Progenitor cell of endocrine pancreas (in vitro differentiated cells): ENCODE measurements at places on chromosomes 2 and 18.

DNA sequence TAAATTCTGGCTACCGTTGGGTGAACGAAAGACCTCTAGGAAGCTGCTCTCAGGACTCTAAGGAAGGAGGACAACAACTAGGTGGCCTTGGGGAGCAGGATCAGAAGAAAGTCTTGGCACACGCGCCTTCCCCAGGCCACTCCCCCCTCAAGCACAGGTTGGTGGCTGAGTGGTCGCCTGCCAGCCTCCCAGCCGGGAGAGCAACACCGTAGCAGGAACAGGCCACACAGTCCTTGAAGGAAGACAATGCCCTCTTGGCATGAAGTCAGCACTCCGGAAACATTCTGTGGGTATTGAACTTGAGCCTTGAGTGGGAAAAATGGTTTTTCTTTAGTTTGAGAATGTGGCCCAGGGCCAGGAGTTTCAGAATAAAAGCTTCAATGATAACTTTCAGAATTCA lies 87.4 kb upstream of the AGAP1 start:
- no peaks in the 10 kb centered on the region for H3K27me3 ChIP-seq
- H3K36me3 ChIP-seq: no peaks in the 10 kb centered on the region
- H3K4me1 ChIP-seq: peaks cover 30% of the 10 kb centered on the region
- DNase-seq: no peak
- H3K4me3 ChIP-seq: no peak overlapping the region
- H3K27ac ChIP-seq: peak overlapping the region; percentile 91

DNA sequence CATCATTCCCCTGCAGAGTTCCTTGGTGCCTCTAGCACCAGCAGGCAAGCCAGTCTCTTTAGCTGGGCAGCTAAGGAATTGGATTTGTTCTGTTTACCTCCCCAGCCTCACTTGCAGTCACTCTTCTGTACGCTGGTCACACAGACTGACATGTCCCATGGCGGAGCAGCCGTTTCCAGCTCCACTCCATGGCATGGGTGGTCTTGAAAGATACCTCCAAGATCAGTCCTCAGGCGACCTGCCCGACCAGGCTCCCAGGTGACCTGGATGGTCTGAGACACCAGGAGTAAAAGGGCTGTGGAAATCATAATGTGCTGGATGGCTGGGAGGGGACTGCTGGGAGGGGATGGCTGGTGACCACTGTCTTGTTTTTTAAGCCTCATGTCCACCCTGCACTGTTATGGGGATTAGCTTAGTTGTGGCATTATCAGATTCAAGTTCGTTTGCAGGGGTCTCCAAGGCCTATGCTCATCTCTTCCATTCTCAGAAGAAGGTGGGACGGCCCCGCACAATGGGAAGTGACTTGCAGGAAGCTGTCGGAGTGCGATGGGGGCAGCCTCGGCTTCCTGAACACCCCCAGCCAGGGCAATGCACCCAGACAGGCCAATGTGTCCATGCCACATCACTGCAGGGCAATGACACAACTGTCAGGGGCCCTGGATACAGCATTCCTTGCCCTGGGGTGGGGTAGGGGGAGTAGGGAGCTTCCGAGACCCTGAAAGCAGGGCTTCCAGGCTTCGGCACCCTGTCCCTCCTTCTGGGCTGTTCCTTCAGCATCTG lies 156.1 kb upstream of the MYCN start:
- no peak overlapping the region for H3K4me3 ChIP-seq
- no peak for DNase-seq
- H3K27me3 ChIP-seq: peaks cover 76% of the 10 kb centered on the region
- H3K4me1 ChIP-seq: peaks cover 13% of the 10 kb centered on the region
- H3K36me3 ChIP-seq: no peaks in the 10 kb centered on the region
- no peak overlapping the region for H3K27ac ChIP-seq

GRCh38 chr2:72833084-72833714 lies 7.4 kb upstream of the EXOC6B start:
- H3K4me1 ChIP-seq: peaks cover 5% of the 10 kb centered on the region
- H3K27ac ChIP-seq: no peak overlapping the region
- no peaks in the 10 kb centered on the region for H3K36me3 ChIP-seq
- DNase-seq: no peak
- H3K4me3 ChIP-seq: no peak overlapping the region

DNA sequence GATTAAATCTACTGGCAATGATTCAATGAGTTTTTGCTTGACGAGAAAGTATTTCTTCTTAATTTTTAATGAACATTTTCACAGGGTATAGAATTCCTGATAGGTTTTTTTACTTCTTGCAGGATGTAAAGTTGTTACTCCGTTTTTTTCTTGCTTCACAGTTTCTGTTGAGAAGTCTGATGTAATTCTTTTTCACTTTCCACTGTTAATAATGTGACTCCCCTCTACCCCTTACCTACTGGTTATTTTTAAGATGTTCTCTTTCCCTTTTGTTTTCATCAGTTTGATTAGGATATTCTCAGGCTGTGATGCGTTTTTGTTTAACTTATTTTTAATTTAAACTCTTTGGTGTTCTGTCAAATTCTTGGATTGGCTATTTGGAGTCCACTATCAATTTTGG lies 933.9 kb upstream of the PIK3C3 start:
- no peak overlapping the region for H3K27ac ChIP-seq
- H3K4me3 ChIP-seq: no peak overlapping the region
- H3K36me3 ChIP-seq: no peaks in the 10 kb centered on the region
- no peak for DNase-seq
- no peaks in the 10 kb centered on the region for H3K27me3 ChIP-seq

DNA sequence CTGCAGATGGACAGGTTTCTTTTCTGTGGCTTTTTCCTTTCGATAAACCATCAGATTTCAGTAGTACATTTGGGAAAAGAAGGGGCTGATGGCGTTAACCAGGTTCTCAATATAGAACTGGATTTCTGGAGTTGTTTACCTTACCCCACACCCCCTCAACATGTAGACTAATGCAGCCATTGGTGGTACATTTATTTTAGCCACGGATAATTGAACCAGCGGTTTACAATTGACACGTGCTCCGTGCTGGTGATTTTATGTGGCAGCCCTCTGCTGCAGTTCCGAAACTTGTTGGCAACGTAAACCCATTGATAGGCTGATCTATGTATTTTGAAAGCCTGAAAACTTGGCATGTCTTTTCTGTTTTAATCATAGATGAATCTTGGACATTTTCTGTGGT lies 5.4 kb downstream of the SOX11 start:
- peak overlapping the region; percentile 83 for H3K4me3 ChIP-seq
- no peaks in the 10 kb centered on the region for H3K27me3 ChIP-seq
- DNase-seq: no peak
- H3K27ac ChIP-seq: peak overlapping the region; percentile 59
- peaks cover 47% of the 10 kb centered on the region for H3K4me1 ChIP-seq
- H3K36me3 ChIP-seq: peaks cover 42% of the 10 kb centered on the region

DNA sequence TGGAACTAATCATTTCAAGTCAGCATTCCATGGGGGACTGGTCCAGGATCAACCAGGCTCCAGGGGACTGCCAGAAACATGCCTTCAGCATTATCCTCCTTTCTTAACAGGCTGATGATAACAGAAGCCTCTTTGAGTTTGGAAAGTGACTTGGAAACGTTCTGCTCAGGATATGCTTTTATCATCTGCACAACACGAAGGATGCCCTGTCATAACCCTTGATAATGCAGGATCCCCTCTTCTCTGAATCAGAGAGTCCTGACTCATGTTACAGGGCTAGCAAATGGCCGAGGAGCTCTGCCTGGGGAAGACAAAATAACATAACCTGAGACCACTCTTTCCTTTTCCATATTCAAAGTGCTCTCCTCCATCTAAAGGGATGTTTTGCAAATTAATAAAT lies 6.7 kb downstream of the SCYGR3 start:
- H3K36me3 ChIP-seq: no peaks in the 10 kb centered on the region
- no peak for DNase-seq
- no peaks in the 10 kb centered on the region for H3K4me1 ChIP-seq
- no peak overlapping the region for H3K4me3 ChIP-seq

GRCh38 chr2:42089340-42089925 lies 41.6 kb downstream of the PKDCC start:
- H3K4me1 ChIP-seq: peaks cover 27% of the 10 kb centered on the region
- H3K27ac ChIP-seq: no peak overlapping the region
- no peaks in the 10 kb centered on the region for H3K36me3 ChIP-seq
- no peak overlapping the region for H3K4me3 ChIP-seq

DNA sequence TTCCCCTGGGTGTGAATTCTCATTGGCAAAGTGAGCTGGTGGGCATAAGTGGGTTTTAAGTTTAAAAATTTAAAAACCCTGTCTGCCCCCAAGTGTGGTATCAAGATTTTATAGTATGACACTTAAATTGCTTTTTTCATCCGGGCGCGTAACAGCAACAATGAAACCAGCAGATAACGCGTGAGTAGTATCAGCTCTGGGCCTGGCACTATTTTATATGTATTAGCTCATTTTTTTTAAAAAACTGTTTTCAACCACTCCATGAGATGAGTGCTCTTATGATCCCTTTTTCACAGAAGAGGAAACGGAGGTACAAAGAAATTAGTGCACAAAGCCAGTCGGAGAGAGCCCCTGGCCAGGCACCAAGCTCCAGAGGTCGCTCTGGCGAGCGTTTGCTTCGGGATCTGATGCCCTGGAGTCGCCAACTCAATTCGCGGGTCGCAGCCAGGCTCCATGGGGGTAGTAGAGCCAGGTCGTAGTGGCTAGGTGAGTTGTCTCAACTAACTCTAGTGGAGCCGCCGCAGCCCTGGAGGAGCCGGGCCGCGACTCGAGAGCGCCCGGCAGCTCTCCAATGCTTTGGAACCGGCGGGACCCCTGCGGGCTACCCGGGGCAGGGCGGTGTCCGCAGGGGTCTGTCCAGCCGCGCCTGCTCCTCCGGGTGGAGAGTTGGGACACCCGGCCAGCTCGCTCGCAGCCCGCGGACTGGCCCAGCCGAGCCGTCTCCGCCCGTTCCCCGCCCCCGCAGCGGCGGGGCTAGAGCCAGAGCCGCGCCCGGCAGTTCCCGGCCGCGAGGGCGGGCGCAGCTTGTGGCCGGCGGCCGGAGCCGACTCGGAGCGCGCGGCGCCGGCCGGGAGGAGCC lies at the start of gene IL1R1:
IL1R1 (plus strand) TSS at position 777 of the 859 bp plus-strand sequence. CDS start 14,979 bp downstream, outside the sequence.
- H3K27ac ChIP-seq: peak within 1 kb of the TSS; percentile 35
- H3K36me3 ChIP-seq: no peaks in the 10 kb centered on the region
- no peaks in the 10 kb centered on the region for H3K4me1 ChIP-seq
- peak within 1 kb of the TSS; percentile 75 for H3K4me3 ChIP-seq
- H3K27me3 ChIP-seq: peaks cover 50% of the 10 kb centered on the region

DNA sequence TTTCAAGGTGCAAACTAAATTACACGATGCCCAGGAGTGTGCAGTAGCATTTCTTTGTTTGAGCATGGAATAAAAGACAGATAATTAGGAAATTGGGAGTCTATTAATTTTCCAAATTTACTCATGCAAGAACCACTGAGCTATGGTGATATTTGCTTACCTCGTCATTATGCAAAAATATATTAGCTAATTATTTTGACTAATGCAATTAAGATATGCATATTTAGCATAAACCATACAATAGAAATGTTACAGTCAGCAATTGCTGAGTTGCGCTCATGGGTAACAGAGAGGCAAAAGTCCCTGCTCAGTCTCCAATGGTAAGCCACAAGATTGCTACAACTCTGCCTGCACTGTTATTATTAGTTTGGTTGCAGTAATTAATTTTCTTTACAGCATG lies 342.0 kb downstream of the TXNL1 start:
- H3K36me3 ChIP-seq: no peaks in the 10 kb centered on the region
- no peaks in the 10 kb centered on the region for H3K4me1 ChIP-seq
- H3K27me3 ChIP-seq: no peaks in the 10 kb centered on the region

GRCh38 chr2:239758279-239758877 lies 266.8 kb downstream of the NDUFA10 start:
- peaks cover 8% of the 10 kb centered on the region for H3K4me1 ChIP-seq
- no peak overlapping the region for H3K4me3 ChIP-seq
- no peaks in the 10 kb centered on the region for H3K36me3 ChIP-seq
- H3K27me3 ChIP-seq: peaks cover 27% of the 10 kb centered on the region
- no peak for DNase-seq

- DNase-seq: no peak
- no peaks in the 10 kb centered on the region for H3K36me3 ChIP-seq
- H3K4me1 ChIP-seq: peaks cover 22% of the 10 kb centered on the region
These were observed 263.2 kb upstream of the PARD3B start for GRCh38 chr2:204282081-204282480.

GRCh38 chr18:22816266-22817176 lies 116.6 kb upstream of the RBBP8 start:
- DNase-seq: no peak
- no peaks in the 10 kb centered on the region for H3K4me1 ChIP-seq
- no peaks in the 10 kb centered on the region for H3K36me3 ChIP-seq
- H3K27ac ChIP-seq: no peak overlapping the region
- H3K27me3 ChIP-seq: peaks cover 3% of the 10 kb centered on the region
- no peak overlapping the region for H3K4me3 ChIP-seq

DNA sequence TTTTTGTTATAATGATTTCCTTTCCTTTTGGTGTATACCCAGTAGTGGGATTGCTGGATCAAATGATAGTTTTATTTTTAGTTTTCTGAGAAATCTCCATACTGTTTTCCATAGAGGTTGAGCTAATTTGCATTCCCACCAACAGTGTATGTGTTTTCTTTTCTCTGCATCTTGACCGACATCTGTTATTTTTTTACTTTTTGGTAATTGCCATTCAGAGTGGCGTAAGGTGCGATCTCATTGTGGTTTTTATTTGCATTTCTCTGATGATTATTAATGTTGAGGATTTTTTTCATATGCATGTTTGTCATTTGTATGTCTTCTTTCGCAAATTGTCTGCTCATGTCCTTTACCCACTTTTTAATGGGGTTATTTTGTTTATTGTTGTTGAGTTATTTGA lies 58.1 kb downstream of the ARHGAP25 start:
- no peak for DNase-seq
- H3K4me3 ChIP-seq: no peak overlapping the region
- no peaks in the 10 kb centered on the region for H3K4me1 ChIP-seq

- DNase-seq: peak; percentile 75
- no peaks in the 10 kb centered on the region for H3K4me1 ChIP-seq
- H3K27me3 ChIP-seq: peaks cover 22% of the 10 kb centered on the region
- H3K4me3 ChIP-seq: no peak overlapping the region
- no peak overlapping the region for H3K27ac ChIP-seq
- no peaks in the 10 kb centered on the region for H3K36me3 ChIP-seq
These were observed 213.0 kb upstream of the CELF4 start for GRCh38 chr18:37778417-37779165.

- no peak for DNase-seq
- no peak overlapping the region for H3K4me3 ChIP-seq
- H3K27ac ChIP-seq: no peak overlapping the region
- peaks cover 15% of the 10 kb centered on the region for H3K4me1 ChIP-seq
- no peaks in the 10 kb centered on the region for H3K27me3 ChIP-seq
- H3K36me3 ChIP-seq: peaks cover 21% of the 10 kb centered on the region
These were observed 63.2 kb downstream of the ALMS1 start for GRCh38 chr2:73448856-73449255.

DNA sequence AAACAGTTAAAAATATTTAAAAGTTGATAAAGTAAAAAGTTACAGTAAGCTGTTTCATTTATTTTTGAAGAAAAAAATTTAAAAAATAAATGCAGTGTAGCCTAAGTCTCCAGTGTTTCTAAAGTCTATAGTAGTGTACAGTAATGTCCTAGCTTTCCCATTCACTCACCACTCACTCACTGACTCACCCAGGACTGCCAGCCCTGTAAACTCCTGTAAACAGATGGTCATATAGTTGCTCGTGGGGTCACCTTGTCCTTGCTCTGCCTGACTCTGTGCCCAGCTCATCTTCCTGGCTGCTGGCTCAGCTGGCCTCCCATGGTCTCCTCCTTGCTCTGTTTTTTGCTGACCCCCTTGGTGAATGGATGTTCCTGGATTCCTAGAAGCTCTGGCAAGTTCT lies 180.3 kb downstream of the VAPA start:
- no peak for DNase-seq
- no peak overlapping the region for H3K27ac ChIP-seq
- H3K4me1 ChIP-seq: peaks cover 1% of the 10 kb centered on the region

GRCh38 chr2:203934041-203934492 lies 2.5 kb upstream of the ICOS start:
- H3K27me3 ChIP-seq: peaks cover 5% of the 10 kb centered on the region
- no peak overlapping the region for H3K4me3 ChIP-seq
- no peaks in the 10 kb centered on the region for H3K36me3 ChIP-seq
- H3K27ac ChIP-seq: no peak overlapping the region
- H3K4me1 ChIP-seq: no peaks in the 10 kb centered on the region
